ENCODE measurements at places on chromosomes 5 and 9.

GRCh38 chr5:78855026-78855425 is 130.1 kb downstream of the ARSB start:
- no peak for DNase-seq

DNA sequence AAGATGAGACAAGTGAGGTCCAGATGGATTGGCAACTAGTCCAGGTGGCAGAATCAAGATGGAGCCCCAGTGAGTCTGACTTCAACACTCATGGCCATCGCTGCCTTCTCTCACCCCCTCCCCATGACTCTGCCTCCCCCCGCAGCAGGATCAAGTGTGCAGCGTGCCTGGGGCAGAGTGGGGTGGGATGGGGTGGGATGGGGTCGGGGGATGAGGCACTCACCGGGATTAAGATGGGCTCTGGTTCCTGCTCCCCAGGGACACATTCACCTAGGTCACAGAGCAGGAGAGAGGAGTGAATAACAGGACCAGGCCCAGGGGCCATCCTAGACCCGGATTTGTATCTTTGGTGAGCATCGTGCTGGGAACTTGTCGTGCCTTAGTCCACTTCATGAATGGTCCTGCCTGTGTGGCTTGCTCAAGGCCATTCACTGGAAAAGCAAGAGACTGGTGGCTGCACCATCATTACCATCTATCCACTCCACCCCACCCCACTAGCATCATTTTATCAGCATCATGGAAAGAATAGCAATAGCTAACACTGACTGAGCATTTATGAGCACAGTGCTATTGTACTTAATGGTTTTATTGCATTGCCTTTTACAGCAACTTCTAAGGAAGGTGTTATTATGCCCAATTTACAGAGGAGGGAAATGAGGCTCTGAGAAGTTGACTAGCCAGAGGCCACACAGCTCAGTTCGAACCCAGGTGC is 8.5 kb downstream of the AMBP start:
- no peak for DNase-seq

GRCh38 chr5:38554861-38555260 is 1.6 kb downstream of the LIFR start:
- DNase-seq = no peak

GRCh38 chr5:152673601-152674000 is 268.5 kb upstream of the NMUR2 start:
- DNase-seq = no peak

- DNase-seq = no peak
Measured at GRCh38 chr9:6816581-6816980, 58.8 kb downstream of the KDM4C start.

DNA sequence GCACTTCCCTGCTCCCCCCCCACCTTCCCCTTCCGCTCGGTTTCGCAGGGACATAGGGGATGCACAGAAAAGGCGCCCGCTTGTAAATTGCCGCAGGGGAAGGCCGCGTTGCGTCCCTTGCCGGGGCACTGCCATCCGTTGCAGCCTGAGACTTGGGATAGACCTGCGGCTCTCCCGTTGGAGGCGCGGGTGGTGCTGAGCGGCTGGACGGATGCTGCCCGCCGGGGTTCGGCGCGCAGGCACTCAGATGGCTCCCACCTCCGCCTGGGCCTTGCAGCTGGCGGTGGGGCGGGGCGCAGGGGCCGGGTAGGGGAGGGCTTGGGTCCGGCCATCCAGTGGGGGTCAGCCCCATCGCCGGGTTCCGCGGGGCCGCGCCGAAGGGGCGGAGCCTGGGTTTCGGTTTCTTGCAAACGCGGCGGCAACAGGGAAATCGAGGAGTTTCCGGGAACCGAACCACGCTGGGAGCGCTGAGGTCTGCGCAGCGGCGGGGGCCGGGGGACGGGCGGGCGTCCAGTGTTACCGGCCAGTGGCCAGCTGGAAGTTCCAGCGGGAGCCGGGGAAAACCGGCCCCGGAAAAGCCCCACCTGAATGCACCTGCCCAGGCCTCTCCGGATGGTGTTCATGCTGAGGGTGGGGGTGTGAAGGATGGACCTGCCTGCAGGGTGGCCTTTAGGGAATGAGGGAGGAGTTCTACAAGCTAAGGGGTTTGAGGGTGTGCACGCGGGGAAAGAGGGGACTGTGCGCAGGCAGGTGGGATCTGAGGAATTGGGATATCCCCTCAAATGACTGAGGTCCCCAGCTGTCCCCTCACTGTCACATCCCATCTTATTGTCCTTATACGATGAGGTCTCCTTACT is 6.3 kb upstream of the IRF1 start:
- no peak for DNase-seq

GRCh38 chr5:52767217-52767743 is 20.4 kb upstream of the ITGA1 start:
- DNase-seq = no peak

DNA sequence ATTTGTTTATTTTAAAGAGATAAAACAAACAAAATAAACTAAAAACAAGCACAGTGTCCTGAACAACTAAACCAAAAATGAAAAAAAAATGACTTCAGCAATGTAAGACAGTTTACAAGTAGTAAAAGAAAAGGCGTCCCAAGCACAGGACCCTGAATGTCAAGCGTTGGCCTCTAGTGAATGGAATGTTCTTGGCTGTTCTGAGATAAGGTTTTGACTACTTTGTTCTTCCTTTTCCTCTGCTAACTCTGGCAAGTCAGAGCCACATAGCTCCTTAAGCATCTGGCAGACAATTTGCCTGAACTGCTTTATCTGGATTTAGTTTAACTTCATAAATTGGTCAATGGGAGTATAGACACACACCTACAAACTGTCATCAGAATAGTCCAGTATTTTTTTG is 655.2 kb downstream of the ANXA1 start:
- DNase-seq = no peak

DNA sequence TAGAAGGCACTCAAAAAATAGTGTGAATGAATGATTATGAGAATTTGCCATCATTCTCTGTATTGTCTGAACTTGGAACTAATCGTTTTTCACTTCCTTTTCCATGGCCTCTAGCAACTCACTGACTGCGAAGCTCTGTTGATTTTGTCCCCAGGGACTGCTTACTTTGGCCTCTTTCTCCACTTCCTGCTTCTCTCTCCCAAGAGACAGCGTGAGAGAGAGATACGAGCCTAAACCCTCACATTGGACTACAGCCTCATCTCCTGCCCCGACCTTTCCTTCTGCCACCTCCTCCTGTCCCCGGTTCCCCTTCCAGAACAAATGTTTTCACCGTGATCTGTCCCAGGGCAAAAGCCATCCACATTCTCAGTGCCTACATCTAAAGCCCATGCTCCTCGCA is 300.8 kb upstream of the PANK3 start:
- no peak for DNase-seq

Data from stimulated activated CD4-positive, alpha-beta T cell treated with anti-CD3 and anti-CD28 coated beads, TNF-alpha, amount 100 ng/mL, for 1 hour (primary cell).